Stimulated activated CD8-positive, alpha-beta memory T cell treated with anti-CD3 and anti-CD28 coated beads, Interleukin-7, amount 100 ng/mL, for 24 hours (primary cell): ENCODE measurements at places on chromosomes 4 and X.

- DNase-seq, result no peak
Observed at GRCh38 chr4:178198691-178199090, 756.5 kb upstream of the AGA start.

DNA sequence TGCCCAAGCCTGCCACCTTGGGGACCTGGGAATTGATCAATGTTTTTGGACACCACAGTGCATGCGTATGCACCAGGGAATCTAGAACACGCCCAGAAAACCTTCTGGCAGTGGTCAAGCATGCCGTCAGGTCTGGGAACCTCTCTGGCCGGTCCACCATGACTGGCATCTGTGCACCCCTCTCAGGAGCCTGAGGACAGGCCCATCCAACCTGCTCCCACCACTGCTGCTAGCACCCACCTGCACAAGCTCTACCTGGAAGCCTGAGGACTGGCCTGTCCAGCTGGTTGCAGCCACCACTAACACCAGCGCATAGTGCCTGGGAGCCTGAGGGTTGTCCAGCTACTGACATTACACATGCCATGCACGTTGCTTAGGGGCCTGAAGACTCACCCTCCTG is 162.1 kb upstream of the GALNTL6 start:
- no peak for DNase-seq

GRCh38 chrX:23616361-23616760 is 50.9 kb upstream of the PRDX4 start:
- DNase-seq, result no peak

DNA sequence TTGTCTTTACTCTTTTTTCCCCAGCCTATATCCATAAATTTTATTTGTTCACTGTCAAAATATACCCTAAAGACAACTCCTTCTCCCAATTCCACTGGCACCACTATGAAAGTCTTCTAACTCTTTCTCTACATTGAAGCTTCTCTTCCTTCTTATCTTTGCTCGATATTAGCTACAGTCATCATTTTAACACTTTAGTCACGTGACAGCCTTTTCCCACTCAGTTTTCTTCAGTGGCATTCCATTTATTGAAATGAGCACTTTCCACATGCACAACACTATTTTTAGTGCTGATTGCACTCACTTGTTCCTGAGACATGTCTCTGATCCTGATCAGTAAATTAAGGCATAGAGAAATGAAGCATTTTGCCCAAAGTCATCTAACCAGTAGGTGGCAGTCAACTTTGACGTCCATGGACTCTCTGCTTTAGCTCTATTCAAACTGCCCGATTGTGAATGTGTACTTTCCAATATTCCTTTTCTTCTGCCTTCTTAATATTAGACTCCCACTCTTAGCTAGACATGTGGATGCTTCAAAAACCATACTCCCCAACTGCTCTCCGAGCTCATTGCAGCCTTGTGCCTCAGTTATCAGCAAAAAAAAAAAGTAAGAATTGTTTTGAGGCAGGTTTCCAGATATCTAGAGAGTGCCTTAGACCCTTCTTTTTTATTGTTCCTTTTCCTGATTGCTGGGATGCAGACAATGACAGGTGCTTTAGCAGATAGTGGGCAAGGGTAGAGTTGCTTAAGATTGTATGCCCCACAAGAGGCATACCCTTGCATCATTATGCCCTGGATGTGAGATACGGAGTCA is 394.4 kb upstream of the ADGRL3 start:
- no peak for DNase-seq
